ENCODE measurements at places on chromosomes 5 and 9.
A peak's percentile ranks its signal among the peaks of the same experiment; 100 is the strongest.

- no peak for DNase-seq
Observed at GRCh38 chr9:112921549-112921948, 30.9 kb upstream of the SLC46A2 start.

GRCh38 chr5:164207646-164208045, 702.2 kb downstream of the MAT2B start:
- no peak for DNase-seq

- no peak for DNase-seq
Observed at GRCh38 chr9:117492476-117492875, 77.6 kb upstream of the ASTN2 start.

- no peak for DNase-seq
Observed at GRCh38 chr5:155954701-155955445, 372.1 kb upstream of the SGCD start.

GRCh38 chr5:73214996-73215395, 42.0 kb downstream of the TMEM174 start:
- DNase-seq, result no peak

DNA sequence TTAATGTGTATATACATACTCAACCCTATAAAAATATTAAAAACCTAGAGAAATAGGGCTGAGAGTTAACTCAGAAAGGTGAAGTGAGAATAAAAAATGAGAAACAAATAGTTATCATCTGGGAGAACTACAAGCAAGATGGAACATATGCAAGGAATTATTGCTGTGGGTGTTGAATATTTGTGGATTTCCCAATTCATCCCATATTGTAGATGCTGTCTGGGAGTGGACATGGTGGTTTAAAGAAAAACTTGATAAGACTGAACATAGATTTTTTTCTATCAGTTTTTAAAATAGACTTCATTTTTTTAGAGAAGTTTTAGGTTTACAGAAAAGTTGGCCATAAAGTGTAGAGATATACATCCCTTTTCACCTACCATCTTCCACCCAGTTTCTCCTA, 263.5 kb downstream of the SPATA31D1 start:
- DNase-seq, result no peak

DNA sequence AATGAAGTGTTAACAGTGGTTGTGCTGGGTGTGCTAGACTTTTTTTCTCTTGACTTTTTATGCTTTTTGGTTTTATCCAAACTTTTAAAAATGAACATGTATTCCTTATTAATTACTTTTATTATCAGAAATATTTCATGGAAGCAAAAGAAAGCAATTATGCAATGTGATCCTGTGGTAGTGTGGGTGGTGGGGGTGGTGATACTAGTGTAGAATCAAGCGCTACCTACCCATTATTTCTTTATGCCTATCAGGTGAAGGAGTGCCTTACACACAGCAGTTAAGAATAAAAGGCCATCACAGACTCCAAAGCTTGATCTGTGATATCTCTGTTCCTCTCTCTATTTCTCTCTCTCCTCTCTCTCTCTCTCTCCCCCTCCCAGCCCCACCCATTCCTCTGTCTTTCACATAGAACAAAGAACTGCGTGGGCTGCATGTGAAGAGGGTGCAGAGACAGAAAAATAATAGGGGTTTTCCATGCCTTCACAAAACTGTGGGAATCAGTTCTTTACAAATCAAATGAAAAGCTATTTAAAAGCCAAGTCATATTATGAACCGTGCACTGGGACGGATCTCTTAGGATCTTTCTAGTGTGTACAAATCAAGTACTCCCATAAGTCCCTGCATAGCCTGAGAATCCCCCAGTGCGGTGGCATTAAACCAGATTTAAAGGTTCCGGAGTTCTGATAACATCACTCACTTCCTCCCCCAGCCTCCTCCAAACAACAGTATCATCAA, 351.2 kb downstream of the RAB3C start:
- no peak for DNase-seq

DNA sequence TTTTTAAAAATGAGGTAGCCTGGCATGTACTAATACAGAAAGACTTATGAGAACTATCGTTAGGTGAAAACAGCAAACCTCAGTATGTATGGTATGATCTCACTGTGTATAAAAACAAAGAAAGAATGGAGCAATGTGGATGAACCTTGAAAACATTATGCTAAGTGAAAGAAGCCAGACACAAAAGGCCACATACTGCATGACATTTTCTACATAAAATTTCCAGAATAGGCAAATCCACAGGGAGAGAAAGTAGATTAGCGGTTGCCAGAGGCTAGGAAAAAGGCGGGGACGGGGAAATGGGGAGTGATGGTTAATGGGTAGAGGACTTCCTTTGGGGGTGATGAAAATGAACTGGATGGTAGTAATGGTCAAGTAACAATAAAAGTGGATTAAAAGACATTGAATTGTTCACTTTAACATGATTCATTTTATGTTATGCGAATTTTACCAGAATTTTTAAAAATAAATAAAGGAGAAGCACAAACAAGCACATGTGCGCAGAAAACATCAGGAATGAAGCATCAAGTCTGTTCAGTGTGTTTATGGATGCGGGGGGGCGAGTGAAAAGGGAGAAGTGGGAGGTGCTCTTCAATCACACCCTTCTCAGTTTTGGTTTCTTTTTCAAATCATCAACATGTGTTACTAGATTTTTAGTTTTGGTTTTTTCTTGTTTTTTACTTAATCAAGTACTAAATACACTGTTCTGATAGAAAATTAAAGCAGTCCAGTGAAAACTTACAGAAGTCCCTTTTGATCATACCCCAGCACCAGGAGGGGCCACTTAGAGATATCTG, 16.3 kb downstream of the ROR2 start:
- DNase-seq, result no peak

GRCh38 chr5:172106511-172107356, 81.3 kb downstream of the STK10 start:
- DNase-seq, result peak; percentile 39

DNA sequence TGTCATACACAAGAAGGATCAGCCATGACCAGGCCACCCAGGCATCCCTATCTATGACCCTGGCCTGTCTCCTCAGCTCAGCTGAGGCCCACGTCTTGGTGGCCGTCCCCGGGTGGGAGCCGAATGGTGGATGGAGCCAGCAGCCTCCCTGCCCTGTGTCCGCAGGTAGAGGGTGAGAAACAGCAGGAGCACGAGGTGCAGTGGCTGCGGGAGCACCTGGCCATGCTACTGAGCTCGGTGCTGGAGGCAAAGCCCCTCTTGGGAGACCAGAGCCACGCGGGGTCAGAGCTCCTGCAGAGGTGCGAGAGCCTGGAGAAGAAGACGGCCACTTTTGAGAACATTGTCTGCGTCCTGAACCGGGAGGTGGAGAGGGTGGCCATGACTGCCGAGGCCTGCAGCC, 24.5 kb downstream of the FBXW5 start:
- no peak for DNase-seq
